ENCODE measurements at places on chromosomes 7 and 10. TPM values are rescaled to one million over a fixed set of nuclear protein-coding genes. Genes with fewer than 3 reads are reported as not detected.

OR2A42 gene
- not detected for total RNA-seq

TSPAN33 gene
- 22.2 TPM for total RNA-seq

EVX1 gene
- total RNA-seq: not detected

OR13A1 gene
- total RNA-seq: 0.38 TPM

AKR1C1 gene
- total RNA-seq: 6.6 TPM

TAS2R41 gene
- not detected for total RNA-seq

ADRB1 gene
- total RNA-seq: not detected

COL1A2 gene
- total RNA-seq: 14.8 TPM

GRK5 gene
- total RNA-seq: 21.6 TPM

LRMDA gene
- 6.5 TPM for total RNA-seq

NT5C3A gene
- total RNA-seq: 35.0 TPM

TASOR2 gene
- 57.7 TPM for total RNA-seq

FAM13C gene
- 6.4 TPM for total RNA-seq

ZNF365 gene
- not detected for total RNA-seq

DNA sequence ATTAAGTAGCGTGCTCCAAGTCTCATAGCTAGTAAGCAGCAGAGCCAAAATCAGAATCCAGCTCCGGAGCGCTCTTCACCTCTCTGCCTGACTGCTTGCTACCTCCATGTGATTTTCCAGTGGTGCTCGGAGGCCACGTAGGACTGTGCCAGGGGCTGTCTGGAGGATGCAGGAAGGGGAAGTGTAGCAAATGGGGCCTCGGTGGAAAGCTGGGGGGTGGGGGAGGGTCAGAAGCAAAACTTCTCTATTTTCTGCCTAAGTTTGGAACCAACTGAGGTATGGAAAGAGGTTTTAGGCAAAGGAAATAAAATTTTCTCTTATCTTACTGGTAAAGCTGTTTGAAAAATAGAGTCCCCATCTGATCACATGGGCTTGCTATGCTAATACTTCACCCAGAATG lies 108.7 kb downstream of the TBXAS1 start:
- H3K4me1 ChIP-seq: peaks cover 5% of the 10 kb centered on the region
- H3K4me3 ChIP-seq: no peak overlapping the region
- DNase-seq: no peak
- no peaks in the 10 kb centered on the region for H3K36me3 ChIP-seq
- H3K27ac ChIP-seq: no peak overlapping the region
- peaks cover 11% of the 10 kb centered on the region for H3K27me3 ChIP-seq

DNA sequence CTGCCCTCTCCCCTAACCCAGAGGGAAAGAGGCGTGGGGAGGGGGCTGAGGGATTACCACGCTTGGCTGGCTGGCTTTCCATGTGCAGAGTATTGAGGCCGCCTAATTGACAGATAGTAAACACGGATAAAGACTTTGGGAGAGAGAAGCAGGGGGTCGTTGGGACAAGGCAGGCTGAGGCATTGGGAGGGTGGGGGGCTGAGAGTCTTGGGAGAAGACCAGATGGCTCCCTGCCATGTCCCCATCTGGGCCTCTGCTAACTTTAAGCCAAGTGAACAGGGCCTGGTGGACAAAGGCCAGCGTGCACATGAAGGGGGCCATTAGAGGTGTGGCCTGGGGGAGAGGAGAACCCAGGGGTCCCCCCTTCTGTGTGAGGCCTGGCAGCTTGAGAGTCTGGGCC lies 55.4 kb upstream of the MXI1 start:
- no peak overlapping the region for H3K27ac ChIP-seq
- H3K4me1 ChIP-seq: peaks cover 8% of the 10 kb centered on the region
- no peaks in the 10 kb centered on the region for H3K36me3 ChIP-seq
- H3K4me3 ChIP-seq: no peak overlapping the region

- no peak for DNase-seq
- peak overlapping the region; percentile 87 for H3K4me3 ChIP-seq
- H3K36me3 ChIP-seq: no peaks in the 10 kb centered on the region
- H3K4me1 ChIP-seq: peaks cover 23% of the 10 kb centered on the region
- no peaks in the 10 kb centered on the region for H3K27me3 ChIP-seq
- peak overlapping the region; percentile 93 for H3K27ac ChIP-seq
Observed at GRCh38 chr10:118047157-118047719, 497 bp upstream of the RAB11FIP2 start.

DNA sequence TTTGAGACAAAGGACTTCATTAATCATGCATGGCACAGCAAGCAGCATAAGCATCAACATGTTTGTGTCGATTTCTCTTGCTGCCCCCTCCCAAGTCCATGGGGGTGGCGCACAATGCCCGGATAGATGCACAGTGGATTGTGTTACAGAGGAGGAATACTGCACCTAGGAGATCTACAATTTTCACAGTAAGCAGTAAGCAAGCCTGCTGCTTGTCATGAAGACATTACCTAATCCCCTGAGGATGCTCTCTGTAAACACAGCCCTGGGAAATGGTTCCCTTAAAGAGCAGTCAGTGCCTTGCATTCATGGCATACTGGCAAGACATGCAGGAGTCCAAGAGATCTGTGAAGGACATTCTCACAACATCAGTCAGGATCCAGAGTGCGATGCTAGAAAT lies 137.7 kb downstream of the ETV1 start:
- no peak overlapping the region for H3K4me3 ChIP-seq
- H3K4me1 ChIP-seq: peaks cover 1% of the 10 kb centered on the region
- no peaks in the 10 kb centered on the region for H3K27me3 ChIP-seq
- DNase-seq: no peak
- H3K36me3 ChIP-seq: no peaks in the 10 kb centered on the region

DNA sequence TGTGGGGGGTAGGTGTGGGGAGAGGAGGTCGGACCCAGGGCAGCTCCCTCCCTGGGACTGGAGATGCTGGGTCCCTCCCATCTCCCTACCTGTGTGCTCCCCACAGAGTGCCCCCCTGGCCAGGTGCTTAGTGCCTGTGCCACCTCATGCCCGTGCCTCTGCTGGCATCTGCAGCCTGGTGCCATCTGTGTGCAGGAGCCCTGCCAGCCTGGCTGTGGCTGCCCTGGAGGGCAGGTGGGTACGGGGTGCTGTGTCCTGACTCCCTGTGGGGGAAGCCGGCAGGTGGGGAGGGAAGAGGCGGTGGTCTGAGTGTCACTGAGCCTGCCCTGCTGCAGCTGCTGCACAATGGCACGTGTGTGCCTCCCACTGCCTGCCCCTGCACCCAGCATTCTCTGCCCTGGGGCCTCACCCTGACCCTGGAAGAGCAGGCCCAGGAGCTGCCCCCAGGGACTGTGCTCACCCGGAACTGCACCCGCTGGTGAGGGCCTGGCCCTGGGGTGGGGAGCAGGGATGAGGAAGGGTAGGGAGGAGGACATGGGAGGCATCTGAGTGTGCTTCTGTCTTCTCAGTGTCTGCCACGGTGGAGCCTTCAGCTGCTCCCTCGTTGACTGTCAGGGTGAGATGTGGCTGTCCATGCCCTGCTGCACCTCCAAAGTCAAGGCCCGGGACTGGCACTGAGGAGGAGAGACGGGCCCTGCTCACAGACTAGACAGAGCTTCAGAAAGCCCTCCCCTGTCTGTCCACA lies 11.7 kb upstream of the ZNF862 start:
- H3K27me3 ChIP-seq: no peaks in the 10 kb centered on the region
- no peak overlapping the region for H3K27ac ChIP-seq
- H3K4me1 ChIP-seq: no peaks in the 10 kb centered on the region
- no peak overlapping the region for H3K4me3 ChIP-seq

DNA sequence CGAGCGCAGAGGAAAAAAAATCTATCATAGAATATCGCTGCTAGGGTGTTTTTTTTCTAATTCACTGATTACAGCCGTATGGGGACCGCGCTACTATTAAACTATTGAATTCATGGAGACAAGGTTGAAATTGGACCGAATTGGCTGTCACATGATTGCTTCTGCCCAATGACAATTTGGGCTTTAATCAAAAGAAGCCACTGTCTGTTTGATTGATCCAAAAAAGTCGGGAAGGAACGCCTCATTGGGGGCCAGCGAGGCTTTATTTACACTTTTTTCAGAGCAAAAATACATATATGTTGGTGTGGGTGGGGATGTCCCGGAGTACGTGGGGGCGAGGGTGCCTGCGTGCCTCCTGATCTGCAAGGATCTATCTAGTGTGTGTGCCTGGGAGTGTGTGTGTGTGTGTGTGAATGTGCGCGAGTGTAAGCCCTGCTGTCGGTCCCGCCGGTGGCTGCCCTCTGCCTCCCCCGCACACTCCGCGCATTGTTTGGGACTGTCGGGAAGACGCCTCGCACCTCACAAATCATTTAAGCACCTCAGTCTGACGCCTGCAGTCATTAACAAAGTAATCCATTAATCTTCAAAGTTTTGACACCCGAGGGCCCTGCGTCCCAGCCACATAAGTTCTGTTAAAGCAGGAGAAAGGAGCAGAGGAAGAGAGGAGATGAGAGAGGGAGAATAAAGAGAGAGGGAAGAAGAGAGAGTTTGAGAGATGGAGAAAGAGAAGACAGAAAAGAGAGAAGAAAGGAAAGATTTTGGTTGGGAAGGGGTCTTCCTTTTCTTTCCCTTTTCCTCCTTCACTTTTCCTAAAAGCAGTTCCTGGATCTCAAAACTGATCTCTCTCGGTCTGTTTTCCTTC lies at the start of gene HOXA2:
Gene HOXA2 (minus strand): TSS at position 103 of the 862 bp plus-strand sequence. CDS start 183 bp downstream, outside the sequence.
- peaks cover 76% of the 10 kb centered on the region for H3K4me1 ChIP-seq
- H3K4me3 ChIP-seq: peak within 1 kb of the TSS; percentile 94
- no peak for DNase-seq
- H3K36me3 ChIP-seq: peaks cover 22% of the 10 kb centered on the region
- peak within 1 kb of the TSS; percentile 96 for H3K27ac ChIP-seq

DNA sequence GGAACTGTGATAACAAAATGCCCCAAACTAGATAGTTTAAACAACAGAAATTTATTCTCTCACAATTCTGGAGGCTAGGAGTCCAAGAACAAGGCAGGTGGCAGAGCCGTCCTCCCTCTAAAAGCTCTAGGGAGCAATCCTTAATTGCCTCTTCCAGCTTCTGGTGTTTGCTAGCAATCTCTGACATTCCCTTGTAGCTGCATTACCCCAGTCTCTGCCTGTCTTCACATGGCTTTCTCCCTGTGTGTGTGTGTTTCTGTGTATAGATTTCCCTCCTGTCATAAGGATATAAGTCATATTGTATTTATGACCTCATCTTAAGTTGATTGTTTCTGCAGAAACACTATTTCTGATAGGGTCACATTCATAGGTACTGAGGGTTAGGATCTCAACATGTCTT lies 177.5 kb downstream of the WNT2 start:
- peaks cover 4% of the 10 kb centered on the region for H3K36me3 ChIP-seq
- no peak overlapping the region for H3K4me3 ChIP-seq
- H3K4me1 ChIP-seq: peaks cover 16% of the 10 kb centered on the region

DNA sequence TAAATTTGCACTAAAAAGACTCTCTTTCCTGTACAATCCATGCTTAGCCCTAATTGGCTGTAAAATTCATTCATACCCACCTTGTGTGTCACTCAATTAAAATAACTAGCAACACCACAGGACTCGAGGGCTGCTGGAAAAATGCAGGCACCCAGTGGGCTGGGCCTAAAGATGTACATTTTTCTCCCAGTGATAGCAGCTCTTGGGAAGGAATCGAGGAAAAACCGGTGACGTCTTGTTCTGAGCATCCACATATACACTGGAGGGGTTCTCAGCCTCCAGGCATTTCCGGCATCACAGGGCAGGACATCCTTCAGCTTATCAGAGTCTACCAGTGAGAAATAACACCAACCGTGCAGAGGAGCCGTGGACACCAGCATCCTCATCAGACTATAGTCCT lies 85.8 kb upstream of the PITRM1 start:
- H3K36me3 ChIP-seq: no peaks in the 10 kb centered on the region
- peaks cover 2% of the 10 kb centered on the region for H3K4me1 ChIP-seq
- H3K4me3 ChIP-seq: no peak overlapping the region
- no peak for DNase-seq

DNA sequence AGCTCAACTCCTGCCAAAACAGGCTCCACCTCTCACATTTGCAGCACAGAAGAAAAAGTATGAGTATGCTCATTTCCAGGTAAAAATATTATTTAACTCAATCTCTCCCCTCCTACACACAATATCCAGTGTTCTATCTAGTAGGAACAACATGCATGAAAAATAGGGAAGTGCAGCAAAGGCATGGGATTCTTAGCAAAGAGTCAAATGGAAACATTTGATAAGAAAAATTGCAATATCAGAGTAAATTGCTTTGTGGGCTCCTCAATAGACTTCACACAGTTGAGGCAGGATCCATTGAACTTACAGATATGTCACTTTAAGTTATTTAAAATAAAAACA lies 150.9 kb downstream of the ANK3 start:
- no peaks in the 10 kb centered on the region for H3K36me3 ChIP-seq
- H3K4me1 ChIP-seq: peaks cover 3% of the 10 kb centered on the region
- no peak overlapping the region for H3K27ac ChIP-seq
- no peak for DNase-seq
- no peak overlapping the region for H3K4me3 ChIP-seq

- H3K4me1 ChIP-seq: peaks cover 2% of the 10 kb centered on the region
- H3K27ac ChIP-seq: peak overlapping the region; percentile 12
- no peaks in the 10 kb centered on the region for H3K36me3 ChIP-seq
- DNase-seq: no peak
- H3K27me3 ChIP-seq: peaks cover 48% of the 10 kb centered on the region
- H3K4me3 ChIP-seq: no peak overlapping the region
Observed at GRCh38 chr10:69819716-69820506, 18.2 kb downstream of the COL13A1 start.

- DNase-seq: no peak
- H3K36me3 ChIP-seq: peaks cover 41% of the 10 kb centered on the region
- no peak overlapping the region for H3K4me3 ChIP-seq
- H3K27me3 ChIP-seq: no peaks in the 10 kb centered on the region
- H3K4me1 ChIP-seq: peaks cover 8% of the 10 kb centered on the region
Observed at GRCh38 chr7:43636093-43636492, 53.2 kb downstream of the STK17A start.

- H3K4me3 ChIP-seq: no peak overlapping the region
- H3K27me3 ChIP-seq: peaks cover 18% of the 10 kb centered on the region
- no peak overlapping the region for H3K27ac ChIP-seq
- no peak for DNase-seq
- H3K4me1 ChIP-seq: no peaks in the 10 kb centered on the region
Observed at GRCh38 chr10:120121768-120122167, 229.2 kb downstream of the SEC23IP start.

- no peak overlapping the region for H3K27ac ChIP-seq
- no peak overlapping the region for H3K4me3 ChIP-seq
- no peaks in the 10 kb centered on the region for H3K36me3 ChIP-seq
- peaks cover 26% of the 10 kb centered on the region for H3K4me1 ChIP-seq
- no peak for DNase-seq
- H3K27me3 ChIP-seq: no peaks in the 10 kb centered on the region
Observed at GRCh38 chr10:71842856-71843686, 8.0 kb downstream of the PSAP start.

DNA sequence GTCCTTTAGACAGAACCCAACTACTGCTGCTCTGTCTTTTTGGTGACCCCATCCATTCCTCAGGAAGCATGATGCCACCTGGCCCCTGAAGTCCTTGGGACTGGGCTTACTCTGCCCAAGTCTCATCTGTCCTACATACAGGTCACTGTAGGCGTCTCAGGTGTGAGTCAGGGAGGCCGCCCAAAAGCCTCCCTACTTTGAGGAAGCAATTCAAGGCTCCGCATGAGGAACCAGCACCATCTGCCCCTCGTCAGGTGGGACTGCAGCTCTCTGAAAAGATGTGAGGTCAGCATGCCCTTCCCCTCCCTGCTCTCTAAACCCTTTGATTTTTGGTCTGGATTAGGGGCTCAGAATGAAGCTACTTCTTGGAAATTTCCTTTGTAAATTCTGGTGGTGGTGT lies 354.8 kb downstream of the CXCL12 start:
- no peak overlapping the region for H3K4me3 ChIP-seq
- peaks cover 13% of the 10 kb centered on the region for H3K27me3 ChIP-seq

- no peaks in the 10 kb centered on the region for H3K36me3 ChIP-seq
- no peak overlapping the region for H3K4me3 ChIP-seq
- no peaks in the 10 kb centered on the region for H3K27me3 ChIP-seq
Observed at GRCh38 chr10:57579926-57580325, 687.8 kb downstream of the IPMK start.

Measured in progenitor cell of endocrine pancreas (in vitro differentiated cells).